ENCODE measurements at places on chromosomes 4 and X.

GRCh38 chrX:139112432-139112831, 400.9 kb upstream of the FGF13 start:
- no peak for DNase-seq

GRCh38 chrX:55389376-55389775, 62.6 kb upstream of the MAGEH1 start:
- DNase-seq: no peak

GRCh38 chr4:113302051-113302450, 252.6 kb downstream of the ANK2 start:
- DNase-seq: no peak

DNA sequence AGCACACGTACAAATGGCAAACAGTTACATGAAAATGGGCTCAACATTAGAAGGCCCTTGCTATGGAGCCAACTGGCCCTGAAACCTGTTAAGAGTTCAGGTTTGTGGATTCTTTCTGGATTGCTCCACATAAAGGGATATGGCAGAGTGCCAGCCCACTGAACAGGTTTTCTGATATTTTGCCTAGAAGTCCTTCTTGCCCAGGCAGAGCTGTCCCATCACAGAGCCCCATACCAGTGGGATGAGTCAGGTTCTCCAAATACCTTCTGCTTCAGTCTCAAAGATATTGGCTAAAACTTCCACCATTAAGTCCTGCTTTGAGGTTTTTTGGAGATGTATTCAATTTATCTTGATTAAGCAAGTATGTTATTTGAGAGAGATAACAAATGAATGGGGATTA, 146.8 kb upstream of the IL1RAPL2 start:
- DNase-seq: no peak

DNA sequence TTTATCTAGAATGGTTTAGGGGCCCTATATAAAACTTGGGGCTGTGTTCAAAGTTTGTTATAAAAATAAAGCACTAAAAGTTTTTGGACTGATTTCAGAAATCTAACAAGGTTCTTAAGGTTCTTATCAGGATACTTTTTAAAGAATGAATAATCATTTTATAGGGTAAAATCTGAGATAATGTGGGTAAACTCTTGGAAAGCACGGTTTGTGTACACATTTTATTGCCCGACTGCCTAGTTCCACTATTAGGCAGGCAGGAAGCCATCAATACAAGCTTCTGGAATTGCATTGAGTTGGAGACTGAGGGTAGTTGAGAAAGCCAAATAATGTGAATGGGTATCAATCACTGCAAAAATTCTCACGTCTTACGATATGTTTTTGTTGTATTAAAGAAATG, 331.0 kb upstream of the PITX2 start:
- DNase-seq: no peak

DNA sequence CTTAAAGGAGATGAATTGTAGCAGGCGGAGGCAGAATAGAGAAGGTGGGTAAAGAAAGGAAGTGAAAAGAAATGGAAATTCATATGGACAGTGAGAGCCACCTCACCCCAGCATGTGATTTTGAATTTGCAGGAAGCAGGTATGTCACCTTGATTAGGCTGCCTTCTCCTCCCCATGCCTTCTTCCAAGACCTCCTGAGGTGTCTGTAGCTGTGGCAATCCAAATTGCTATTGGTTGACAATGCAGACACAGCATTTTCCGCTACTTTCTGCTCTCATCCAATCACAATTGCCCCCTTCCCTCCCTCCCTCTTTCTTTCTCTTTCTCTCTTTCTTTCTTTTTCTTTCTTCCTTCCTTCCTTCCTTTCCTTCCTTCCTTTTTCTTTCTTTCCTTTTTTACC, 38.5 kb downstream of the RAB33B start:
- no peak for DNase-seq

GRCh38 chrX:7927259-7928167, at the start of gene PNPLA4:
Gene PNPLA4 (minus strand): TSS chrX:7927413. CDS start chrX:7926119, 1,294 bp downstream.
- DNase-seq: peak; percentile 68

DNA sequence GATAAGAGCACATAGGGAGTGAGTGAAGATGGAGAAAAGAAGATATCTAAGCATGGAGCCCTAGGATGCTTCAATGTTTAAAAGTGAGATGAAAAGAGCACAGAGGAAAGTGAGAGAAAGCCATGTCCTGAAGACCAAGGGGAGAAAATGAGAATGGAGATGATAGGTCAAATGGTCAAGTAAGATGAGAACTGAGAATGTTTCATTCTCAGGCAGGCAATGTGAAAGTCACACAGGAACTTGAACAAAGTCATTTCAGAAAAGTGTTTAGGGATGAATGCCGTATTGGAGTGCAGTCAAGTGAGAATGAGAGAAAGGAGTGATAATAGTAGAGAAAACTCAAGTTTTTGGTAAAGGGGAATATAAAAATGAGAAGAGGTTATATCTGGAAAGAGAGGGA, 148.7 kb upstream of the PTCHD1 start:
- no peak for DNase-seq

DNA sequence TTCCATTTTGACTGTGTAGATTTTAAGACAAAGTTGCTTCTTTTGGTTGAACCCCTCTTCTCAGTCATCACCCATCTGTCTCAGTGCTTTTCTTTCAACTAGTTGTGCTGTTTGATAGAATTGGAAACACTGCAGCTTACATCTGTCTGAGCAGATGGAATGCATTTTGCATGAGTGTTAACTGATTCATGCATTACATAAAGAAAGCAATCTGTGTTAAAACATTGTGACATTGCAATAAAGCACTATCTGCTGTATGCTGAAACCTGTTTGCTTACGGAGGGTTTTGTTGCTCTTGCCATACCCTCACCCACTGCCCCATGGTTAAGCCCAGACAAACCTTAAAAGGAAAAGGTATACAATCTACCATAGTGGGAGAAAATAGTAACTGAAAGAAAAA, 47.4 kb downstream of the NRK start:
- no peak for DNase-seq

- no peak for DNase-seq
Observed at GRCh38 chrX:1525583-1526355, 11.2 kb downstream of the P2RY8 start.

DNA sequence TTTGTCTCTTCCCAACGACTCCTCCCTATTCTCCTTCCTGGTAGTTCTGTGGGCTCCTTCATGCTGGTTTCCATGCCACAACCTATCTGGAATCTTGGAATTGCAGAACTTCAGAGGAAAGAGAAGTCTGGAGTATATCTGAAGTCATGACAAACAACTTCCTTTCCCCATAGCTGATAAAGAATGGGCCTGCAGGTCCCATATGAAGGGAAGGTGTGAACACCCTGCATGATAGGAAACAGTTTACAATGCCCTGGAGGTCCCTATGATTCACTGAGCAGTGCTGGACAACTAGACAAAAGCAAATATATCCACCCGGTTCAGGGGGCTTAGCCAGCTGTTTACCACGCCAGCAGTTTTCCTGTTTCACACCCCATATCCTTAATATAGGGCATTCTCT, 19.4 kb downstream of the FAM9C start:
- no peak for DNase-seq

DNA sequence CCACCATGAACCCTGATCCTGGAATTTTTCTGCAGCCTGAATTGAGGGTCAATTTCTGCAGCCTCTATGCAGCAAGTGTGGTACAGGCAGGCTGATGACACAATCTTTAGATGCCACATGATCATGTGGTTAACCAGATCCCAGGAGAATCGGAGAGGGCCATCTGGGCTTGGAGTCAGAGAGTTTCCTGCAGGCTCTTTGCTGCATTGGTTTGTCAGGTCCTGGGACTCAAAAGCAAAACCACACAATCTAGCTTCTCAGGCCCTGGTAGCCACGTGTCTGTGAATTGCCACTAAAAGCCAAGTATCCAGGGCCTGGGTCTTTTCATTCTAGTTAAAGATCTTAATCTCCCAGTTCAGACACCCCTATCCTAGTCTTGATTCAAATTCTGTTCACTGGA, 464.5 kb downstream of the BCOR start:
- DNase-seq: no peak

GRCh38 chr4:72467633-72468032, 101.4 kb downstream of the ADAMTS3 start:
- DNase-seq: no peak

DNA sequence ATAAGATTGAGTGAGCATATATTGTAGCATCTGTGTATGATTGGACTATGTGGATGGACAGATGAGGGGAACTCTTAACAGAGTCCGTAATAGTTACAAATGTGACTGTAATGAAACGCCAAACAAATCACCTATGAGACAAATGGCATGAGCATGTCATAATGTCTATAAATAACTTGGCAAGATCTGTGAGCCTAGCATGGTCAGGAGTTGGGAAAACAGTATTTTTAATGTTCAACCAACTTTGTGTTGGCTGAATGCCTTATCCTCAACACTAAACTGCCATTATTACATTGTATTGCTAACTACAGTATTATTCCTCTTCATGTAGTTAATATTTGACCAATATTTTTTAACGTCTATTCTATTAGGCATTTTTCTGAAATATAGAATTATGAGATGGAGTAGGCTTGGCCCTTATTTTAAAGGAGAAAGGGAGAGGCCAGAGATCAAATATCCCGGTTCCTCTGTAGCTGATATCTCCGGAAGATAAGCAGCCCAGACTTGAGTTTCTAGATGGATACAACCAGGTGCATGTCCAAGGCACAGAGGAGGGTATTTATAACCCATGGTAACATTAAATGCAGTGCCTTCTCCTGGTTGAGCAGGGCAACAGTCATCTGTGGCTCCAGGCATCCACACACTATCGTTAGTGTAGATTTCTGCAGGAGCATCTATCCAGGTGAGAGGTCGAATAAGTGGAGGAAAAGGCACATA, 32.7 kb downstream of the PF4 start:
- no peak for DNase-seq

- no peak for DNase-seq
Observed at GRCh38 chrX:50430917-50431575, 39.6 kb downstream of the DGKK start.

GRCh38 chr4:26074712-26075430, 160.9 kb downstream of the SMIM20 start:
- DNase-seq: peak; percentile 74

DNA sequence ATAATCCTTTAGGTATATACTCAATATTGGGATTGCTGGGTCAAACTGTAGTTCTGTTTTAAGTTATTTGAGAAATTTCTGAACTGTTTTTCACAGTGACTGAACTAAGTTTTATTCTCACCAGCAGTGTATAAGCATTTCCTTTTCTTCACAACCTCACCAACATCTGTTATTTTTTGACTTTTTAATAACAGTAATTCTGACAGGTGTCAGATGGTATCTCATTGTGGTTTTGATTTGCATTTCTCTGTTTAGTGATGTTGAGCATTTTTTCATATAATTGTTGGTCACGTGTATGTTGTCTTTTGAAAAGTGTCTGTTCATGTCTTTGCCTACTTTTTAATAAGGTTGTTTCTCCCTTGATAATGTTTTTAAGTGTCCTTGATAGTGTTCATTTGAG, 112.6 kb downstream of the LINC00632 start:
- DNase-seq: no peak

GRCh38 chr4:185912779-185913178, 100.8 kb upstream of the SORBS2 start:
- DNase-seq: no peak

GRCh38 chr4:102356562-102357202, 11.4 kb upstream of the SLC39A8 start:
- DNase-seq: no peak

DNA sequence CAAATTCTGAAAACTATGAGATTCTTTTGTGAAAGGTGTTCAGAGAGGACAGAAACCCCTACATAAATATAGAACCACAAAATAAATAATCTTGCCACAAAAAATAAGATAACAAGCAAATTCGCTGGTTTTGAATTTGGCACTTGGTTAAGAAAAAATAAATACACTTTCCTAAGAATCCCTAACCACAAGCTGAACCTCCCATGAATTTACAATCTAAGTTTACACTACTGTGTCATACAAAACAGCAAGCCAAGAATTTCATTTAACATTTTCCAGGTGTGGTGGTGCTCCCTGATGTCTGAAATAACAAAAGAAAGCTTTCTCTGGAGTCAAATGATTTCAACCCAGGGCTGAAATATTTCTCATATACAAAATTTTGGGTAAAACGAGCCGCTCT, 121.0 kb downstream of the KCNIP4 start:
- DNase-seq: no peak

DNA sequence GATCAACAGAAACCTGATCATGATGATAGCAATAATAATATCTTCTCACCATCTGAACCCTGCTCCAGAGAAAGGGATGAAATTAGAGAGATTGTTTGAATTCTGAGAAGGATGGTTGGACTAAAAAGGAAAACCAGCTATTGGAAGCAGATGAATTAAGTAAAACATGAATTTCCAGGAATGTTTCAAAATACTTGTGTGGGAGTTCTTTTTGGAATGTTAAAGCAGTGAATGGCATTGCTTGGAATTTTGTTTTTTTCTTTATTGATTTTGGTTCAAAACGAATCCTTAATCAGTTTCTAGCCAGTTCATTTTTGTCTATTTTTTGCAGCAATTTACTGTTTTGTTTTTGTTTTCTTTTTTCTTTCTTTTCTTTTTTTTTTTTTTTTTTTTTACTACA, 150.3 kb downstream of the NHS start:
- DNase-seq: no peak

- no peak for DNase-seq
Observed at GRCh38 chrX:149248073-149248625, 257.0 kb downstream of the IDS start.

- DNase-seq: no peak
Observed at GRCh38 chr4:13059019-13059418, 425.1 kb downstream of the RAB28 start.

- no peak for DNase-seq
Observed at GRCh38 chrX:78429172-78429571, 101.8 kb upstream of the CYSLTR1 start.

- DNase-seq: no peak
Observed at GRCh38 chr4:19408490-19408889, 843.2 kb upstream of the SLIT2 start.

DNA sequence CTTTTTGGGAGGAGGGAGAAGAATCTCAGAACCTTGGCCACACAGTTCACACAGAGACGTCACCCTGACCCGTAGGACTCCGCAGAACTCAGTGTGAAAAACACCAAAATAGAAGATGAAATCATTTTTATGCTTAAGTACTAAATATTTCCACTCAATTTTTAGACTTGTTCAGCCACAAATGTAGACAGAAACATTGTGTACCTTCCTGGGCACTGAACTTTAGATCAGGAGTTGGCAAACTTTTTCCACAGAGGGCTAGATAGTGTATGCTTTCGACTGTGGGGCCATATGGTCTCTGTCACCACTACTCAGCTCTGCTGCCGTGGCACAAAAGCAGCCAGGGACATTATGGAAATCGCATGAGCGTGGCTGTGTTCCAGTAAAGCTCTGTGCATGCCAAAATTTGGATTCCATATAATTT, 61.8 kb upstream of the STOX2 start:
- DNase-seq: no peak

GRCh38 chrX:119734897-119735339, 23.5 kb upstream of the SOWAHD start:
- DNase-seq: no peak

Data from GM12864 (cell line).